Urothelium cell line (cell line): ENCODE measurements at places on chromosomes 16 and 17.
A peak's percentile ranks its signal among the peaks of the same experiment; 100 is the strongest.

GRCh38 chr17:18124345-18125126, 16.0 kb downstream of the MYO15A start:
- DNase-seq: no peak

DNA sequence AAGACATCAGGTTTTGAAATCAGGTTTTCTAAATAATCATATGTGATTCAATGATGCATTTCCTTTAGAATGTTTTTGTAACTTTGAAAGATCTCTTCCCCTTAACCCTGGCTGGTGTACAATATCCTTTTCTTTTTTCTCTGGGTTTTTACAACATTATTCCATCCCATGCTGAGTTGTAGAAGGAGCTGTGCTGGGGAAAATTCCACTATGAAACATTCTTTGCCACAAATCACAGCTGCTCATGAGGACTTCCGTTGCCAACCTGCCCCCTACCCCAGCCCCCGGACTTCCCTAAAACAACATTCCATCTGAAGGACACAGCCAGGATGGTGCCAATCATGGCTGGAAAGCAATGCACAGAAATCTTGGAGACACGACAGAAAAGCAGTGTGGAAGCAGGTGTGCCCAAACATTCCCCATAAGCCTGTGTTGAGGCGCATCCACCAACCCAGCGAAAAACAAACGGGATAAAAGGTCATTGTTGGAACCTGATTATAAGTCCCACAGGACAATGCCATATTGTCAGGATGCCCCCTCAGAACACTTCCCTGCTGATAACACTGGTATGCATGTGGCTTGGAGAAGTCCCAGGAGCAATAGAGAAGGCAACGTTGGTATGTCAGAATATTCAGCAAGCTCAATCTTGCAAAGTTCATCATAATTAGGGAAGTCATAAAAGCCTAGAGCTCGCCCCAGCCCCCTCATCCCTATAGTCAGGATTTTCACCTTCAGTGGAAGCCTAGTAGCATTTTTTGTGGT, 475.0 kb downstream of the HS3ST3B1 start:
- peak; percentile 58 for DNase-seq

DNA sequence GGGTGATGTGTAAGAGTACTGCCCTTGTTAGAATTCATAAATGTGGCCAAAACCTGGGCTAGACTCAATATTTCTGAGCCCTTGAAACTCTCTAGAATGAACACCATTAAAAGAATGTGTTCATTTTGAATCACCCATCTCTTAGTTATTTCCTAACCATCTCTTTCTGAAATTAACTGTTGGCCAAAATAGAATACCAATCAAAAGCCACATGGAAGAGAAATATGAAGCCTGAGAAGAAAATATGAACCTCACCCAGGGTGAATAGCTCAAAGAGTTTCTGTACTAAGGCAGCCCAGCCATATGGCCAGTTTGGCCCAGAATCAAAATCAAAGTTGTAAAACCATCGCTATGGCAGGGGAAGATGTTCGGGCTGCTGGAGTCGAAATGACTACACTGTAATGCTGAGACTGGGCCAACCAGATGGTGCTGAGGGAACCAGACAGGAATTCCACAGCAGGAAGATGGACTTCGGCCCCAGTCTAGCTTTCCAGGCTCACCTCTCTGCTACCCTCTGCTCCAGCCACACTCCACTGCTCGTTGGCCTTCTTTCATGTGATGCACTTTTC, 154.3 kb upstream of the ZFHX3 start:
- DNase-seq: no peak

GRCh38 chr17:45908460-45908859, 14.1 kb downstream of the MAPT start:
- DNase-seq: no peak

- no peak for DNase-seq
Measured at GRCh38 chr17:37699285-37699973, 45.4 kb downstream of the HNF1B start.

DNA sequence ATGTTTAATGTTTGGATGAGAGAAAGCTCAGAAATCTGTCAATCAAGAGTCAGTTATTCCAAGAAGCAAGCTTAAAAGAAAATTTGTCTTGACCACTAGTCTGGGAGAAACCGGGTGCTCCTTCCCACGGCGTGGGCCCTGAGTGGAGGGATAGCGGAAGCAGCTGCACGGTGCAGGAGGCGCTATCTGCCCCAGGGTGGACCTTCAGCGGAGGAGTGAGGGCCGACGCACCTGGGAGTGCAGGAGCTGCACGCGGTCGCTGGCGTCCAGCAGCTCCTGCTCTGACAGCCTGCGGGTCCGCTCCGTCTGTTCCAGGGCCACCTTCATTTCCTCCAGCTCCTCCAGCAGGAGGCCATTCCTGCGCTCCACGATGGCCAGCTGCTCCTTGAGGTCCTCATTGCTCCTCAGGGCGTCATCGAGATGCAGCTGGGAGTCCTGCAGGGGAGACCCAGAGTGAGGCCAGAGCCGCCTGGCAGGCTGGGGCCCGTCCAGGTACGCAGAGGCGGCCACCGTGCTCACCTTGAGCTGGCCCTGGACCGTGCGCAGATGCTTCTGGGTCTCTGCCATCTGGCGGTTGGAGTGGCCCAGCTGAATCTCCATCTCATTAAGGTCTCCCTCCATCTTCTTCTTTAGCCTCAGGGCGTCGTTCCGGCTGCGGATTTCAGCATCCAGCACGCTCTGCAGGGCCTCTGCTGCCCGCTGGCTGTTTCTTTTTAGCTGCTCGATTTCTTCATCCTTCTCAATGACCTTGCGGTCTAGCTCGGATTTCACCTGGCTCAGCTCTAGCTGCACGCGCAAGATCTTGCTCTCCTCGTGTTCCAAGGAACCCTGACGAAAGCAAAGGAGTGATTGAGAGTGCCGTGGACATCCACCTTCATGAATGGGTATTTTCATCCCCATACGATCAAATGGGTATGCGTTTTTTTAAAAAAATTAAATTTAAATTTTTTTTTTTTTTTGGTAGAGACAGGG, 63.5 kb downstream of the MYH13 start:
- no peak for DNase-seq

DNA sequence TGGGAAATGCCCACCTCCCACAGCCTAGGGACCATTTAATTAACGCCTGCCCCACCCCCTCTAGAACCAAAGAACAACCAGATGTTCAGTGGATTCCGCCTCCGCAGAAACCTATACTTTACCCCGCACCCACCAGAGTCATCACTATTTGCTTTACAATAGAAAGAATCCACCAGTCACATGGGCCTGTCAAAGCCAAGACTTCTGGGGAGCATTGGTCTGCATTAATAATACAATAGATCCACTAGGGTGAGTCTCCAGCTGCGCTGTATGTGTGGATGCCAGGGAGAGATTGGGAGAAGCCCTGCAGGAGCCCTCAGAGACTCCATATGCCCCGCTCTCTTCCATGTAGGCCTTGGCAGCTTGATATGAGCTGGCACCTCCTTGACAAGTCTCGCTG, 31.3 kb downstream of the CLEC19A start:
- DNase-seq: no peak

DNA sequence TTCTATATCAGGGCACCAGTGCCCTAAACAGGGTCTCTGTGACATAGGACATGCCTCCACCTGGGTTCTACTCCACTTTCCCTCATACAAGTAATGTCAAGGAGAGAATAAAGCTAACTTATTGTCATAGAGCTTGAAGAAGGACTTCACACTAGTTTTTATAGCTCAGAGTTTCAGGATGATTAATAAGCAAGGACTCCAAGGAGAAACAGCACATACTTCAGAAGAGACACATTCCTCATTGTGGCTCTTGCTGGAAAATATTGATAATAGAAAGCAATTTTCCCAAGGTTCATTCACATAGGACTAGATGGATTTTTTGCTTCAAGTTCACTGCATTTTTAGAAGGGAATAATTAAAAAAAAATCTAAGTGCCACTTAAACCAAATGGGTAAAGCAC, 133.3 kb downstream of the CA10 start:
- DNase-seq: peak; percentile 11
